Esophagus muscularis mucosa (tissue), 4 donors: ENCODE measurements at places on chromosomes 7 and 10. TPM values are rescaled to one million over a fixed set of nuclear protein-coding genes. Genes with fewer than 3 reads are reported as not detected.
A peak's percentile ranks its signal among the peaks of the same experiment; 100 is the strongest.

DNA sequence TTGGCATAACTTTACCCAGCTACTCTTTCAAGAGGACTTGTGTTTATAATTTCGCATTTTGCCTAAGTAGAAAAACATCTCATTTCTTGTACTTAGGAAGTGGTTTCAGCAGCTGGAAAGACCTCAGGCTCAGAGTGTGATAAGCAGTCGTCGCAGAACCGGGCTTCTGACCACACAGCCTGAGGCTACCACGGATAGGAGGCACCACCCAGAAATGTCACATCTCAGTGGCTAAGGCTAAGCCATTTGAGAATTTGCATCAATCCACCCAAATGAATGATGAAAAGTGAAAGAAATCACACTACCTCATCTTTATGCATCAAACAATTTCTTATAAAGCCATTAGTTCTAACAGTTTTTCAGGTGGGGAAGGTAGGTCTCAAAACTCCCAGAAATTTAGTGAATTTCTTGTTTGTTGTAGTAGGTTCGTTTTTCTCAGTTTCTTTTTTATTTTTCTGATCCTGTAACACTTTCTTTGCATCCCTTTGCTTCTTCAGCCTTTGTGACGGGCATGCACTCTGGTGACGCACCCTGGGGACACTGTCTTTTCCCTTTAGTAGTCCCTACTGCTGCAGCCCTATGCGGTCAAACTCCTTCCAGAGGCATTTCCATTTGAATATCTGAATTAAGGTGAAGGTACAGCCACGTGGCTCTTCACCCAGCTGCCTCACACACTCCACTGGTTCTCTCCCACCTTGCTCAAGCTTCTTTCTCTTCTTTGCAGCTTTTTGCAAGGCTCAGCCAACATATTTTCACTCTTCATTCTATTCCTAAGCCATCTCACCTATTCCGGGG lies 68.5 kb downstream of the MAP3K8 start:
- H3K36me3 ChIP-seq, result no peaks in the 10 kb centered on the region
- H3K4me1 ChIP-seq, result peaks cover 7% of the 10 kb centered on the region
- H3K27ac ChIP-seq, result no peak overlapping the region
- H3K27me3 ChIP-seq, result no peaks in the 10 kb centered on the region
- H3K4me3 ChIP-seq, result no peak overlapping the region

DNA sequence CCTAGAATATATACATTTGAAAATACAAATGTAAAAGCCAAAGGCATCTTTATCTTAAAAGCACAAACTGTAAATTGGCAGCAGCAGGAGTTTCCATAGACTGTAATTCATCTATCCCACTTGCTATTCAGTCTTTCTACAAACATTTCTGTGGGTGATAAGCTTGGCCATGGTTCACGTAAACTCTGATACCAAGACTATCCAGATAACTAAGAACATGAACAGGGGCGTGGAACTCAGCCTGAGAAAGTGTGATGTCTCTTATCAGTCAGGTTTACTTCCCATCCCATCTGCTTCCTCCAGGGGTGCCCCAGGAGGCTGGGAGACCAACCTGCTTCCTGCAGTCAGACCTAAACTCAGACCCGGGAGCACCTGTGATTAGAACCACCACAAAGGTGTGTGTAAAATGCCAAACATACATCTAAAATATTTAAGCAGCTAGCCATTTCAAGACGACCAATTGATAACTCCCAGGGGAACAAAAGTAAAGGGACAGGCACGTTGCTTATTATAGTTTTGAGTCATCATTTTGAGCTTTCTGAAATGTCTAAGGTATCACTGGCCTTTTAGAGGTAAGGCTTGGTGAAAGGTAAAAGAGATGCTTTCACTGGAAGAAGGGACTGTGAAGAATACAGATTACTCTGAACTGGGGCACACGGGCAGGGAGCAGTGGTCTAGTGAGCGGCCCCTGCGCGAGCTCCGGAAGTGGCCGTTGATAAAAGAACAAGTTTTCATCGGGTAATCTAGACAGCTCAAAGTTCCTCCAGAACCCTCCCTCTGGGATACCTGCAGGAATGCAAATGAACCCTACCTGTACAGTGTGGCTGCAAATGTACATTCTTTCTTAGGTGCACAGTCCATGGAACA lies 51.5 kb downstream of the RSU1 start:
- H3K4me3 ChIP-seq, result no peak overlapping the region
- no peak overlapping the region for H3K27ac ChIP-seq
- peaks cover 8% of the 10 kb centered on the region for H3K36me3 ChIP-seq
- H3K4me1 ChIP-seq, result no peaks in the 10 kb centered on the region

GRCh38 chr7:140349144-140349771 lies 49.1 kb downstream of the SLC37A3 start:
- H3K27ac ChIP-seq, result peak overlapping the region; percentile 33
- no peak overlapping the region for H3K4me3 ChIP-seq
- DNase-seq, result no peak
- no peaks in the 10 kb centered on the region for H3K27me3 ChIP-seq

DNA sequence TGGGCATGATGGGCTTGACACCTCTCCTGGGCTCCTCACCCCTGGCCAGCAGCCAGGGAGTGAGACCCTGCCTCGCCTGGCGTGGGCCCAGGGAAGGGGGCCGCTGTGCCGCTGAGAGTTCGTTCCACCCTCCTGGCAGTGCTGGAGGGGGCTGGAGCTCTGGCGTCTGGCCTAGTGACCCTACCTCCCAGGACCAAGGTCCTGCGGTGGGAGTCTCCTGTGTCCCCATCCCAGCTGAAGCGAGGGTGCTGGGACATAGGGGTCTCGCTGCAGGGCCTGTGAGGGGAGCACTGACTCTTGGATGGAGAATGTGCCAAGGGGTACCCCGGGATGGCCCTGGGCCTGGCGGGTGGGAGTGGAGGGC lies 1.2 kb downstream of the GTF2IRD1 start:
- H3K36me3 ChIP-seq, result no peaks in the 10 kb centered on the region
- H3K27me3 ChIP-seq, result no peaks in the 10 kb centered on the region
- no peak for DNase-seq
- H3K4me3 ChIP-seq, result peak overlapping the region; percentile 81
- H3K4me1 ChIP-seq, result peaks cover 57% of the 10 kb centered on the region

- no peaks in the 10 kb centered on the region for H3K36me3 ChIP-seq
- H3K27ac ChIP-seq, result no peak overlapping the region
- DNase-seq, result no peak
Measured at GRCh38 chr7:44244282-44244681, 43.5 kb downstream of the YKT6 start.

ZNF862 gene
- total RNA-seq, result 11.0 TPM

CDNF gene
- 3.7 TPM for total RNA-seq

VPS37D gene
- total RNA-seq, result 7.1 TPM

GPC2 gene
- total RNA-seq, result 0.33 TPM
